ENCODE measurements at places on chromosomes 6 and 20.

GRCh38 chr20:47535088-47535487 lies 33.4 kb downstream of the NCOA3 start:
- DNase-seq = no peak

GRCh38 chr20:44896583-44896982 lies 11.1 kb downstream of the YWHAB start:
- DNase-seq = no peak

DNA sequence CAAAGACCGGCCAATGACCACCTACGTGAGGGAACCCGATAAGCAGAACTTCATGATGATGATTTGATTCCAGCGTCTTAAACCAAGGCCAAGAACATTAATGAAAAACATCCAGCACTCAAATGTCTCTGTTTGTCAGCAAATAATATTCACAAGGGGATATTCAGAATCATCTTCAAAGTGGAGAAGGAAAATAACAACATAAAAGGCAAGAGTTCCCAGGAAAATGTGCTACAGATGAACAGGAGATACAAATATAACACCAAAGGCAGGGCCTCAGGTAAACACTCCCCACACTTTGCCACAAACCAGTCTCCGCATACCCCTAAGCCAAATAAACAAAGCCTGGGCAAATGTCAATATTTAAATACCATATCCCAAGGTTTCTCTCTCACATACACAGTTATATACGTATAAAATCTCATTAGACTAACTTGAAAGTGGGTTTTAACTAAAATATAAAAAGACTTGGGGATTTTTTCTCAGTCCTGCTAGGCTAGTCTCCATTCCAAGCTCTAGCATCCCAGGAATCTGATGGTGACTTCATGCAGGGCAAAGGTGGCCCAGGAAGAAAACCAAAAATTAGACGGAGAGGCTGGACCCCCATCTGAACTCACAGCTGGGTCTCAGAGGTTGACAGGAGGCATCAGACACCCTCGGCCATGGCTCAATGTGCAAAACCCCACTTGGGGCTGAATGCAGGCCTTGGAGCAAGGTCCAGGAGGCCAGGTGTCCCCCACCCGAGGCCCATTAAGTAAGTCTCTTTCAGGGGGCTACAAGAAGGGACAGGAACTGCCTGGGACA lies 32.1 kb downstream of the TRAM2 start:
- DNase-seq = no peak

- no peak for DNase-seq
Measured at GRCh38 chr6:122788663-122789181, 336 bp upstream of the SMPDL3A start.

DNA sequence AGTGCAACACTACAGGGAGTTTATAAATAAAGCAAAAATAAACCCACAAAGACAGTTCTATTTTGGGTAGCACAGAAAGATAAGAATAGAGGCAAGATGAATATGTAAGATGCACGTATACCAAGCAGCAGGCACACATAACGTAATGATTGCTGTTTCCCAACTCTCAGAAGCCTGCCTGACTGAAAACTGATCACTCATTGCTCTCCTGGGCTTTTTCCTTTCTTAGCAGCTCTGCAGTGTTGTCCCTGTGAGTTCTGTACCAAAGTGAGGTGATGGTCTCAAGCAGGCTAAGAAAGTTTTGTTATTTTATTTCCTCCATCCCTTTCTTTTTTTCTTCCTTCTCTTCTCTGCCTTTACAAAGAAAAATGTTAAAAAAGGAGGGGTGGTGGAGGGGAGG lies 522.0 kb upstream of the MAN1A1 start:
- DNase-seq = no peak

DNA sequence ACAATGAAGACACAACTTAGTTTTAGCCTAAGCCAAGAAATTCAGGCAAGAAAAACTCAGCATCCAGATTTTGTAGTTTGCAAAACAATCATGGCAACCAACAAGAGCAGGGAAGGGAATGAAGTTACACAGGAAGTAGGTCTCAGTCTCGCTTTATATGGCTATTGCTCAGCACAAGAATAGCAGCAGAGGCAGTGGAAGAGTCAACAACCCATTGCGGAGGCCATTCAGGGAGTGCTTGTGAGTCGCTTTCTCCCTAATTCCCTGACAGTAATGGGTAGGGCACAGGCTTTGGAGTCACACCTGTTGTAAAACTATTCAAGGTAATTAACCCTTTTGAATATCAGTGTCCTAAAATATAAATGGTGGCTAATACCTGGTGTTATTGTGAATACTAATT lies 238.5 kb downstream of the HDGFL1 start:
- DNase-seq = no peak

- DNase-seq = no peak
Measured at GRCh38 chr6:149329529-149329928, 12.0 kb downstream of the TAB2 start.

- DNase-seq = no peak
Measured at GRCh38 chr20:47883186-47883585, 97.9 kb upstream of the SULF2 start.

Measured in effector CD4-positive, alpha-beta T cell (primary cell).